HS-5 (cell line): ENCODE measurements at places on chromosomes 16 and 17.

GRCh38 chr17:3022197-3022596, 41.2 kb downstream of the OR1D5 start:
- DNase-seq: no peak

GRCh38 chr17:43637563-43638323, 24.0 kb downstream of the MEOX1 start:
- no peak for DNase-seq

- no peak for DNase-seq
These were observed 10.8 kb downstream of the MAP2K3 start for GRCh38 chr17:21295036-21295952.

DNA sequence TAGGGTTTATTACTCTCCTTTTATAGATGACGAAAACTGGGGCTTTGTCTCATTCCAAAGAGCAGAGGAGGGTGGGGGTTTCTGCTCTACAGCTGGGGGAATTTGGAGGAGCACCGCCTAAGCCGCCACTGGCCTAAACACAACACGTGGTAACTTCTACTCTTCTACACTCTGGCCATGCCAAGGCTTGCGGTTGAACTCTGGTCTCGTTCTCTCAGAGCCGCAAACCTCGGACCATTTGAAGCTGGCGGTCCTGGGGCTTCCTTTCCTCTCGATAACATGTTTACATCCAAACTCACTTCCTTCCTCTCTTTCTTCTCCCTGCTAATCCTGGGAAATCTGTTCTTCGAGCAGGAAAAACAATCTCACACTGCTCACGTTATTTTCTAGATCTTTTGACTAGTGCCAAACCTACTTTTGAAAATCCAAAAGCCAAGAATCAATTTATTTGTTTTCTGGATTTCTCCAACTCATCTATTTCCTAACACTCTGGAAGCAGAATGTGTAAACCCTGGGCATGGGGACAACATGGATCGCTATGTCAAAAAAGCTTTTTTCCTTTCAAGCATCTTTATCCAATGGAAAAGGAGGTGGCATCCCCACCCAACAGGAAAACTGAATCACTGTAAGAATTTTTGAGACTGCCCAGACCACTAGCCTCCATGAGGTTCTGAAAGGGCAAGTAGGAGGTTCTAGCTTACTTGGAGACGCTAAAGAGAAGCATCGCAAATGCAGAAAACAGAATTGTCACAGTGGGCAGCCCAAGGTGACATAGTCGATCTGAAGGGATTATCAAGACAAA, 13.6 kb upstream of the EEF2K start:
- DNase-seq: peak; percentile 58

DNA sequence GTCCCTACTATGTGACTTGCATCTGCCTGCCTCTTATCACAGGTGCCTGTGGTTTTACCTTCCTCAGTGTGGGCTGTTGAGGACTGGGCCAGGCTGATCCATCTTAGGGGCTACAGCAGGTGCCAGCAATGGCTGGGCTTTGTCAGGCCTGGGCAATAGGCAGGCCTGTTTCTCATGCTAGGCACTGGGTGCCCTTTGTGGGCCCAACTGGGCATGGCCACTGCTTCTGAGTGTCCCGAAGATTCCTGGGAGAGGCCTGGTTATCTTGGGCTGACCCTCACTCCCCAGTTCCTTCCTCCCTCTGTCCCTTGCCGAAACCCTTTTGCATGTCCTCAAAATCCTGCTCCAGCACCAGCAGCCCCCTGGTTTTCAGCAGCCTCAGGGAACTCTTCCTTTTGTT, 1024.9 kb downstream of the KCNJ18 start:
- no peak for DNase-seq

DNA sequence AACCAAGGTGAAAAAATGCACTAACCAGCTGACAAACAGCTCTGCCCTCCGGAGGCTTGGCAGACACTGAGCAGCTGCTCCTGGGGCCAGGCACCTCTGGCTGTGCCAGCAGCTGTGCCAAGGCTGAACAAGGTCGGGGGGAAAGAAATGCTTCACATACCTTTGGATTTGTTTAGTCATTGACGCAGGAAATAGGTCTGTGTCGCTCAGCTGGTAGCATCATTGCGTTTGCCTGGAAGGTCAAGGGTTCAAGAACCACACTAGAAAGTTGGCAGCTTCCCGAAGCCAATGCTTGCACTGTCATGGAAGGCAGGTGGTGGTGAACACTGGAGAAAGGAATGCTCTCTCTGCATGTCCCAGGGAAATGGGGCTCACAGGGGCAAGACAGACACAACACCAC, 63.5 kb downstream of the PCTP start:
- DNase-seq: peak; percentile 13

- DNase-seq: no peak
These were observed 461.7 kb upstream of the DYNLRB2 start for GRCh38 chr16:80079072-80079471.

DNA sequence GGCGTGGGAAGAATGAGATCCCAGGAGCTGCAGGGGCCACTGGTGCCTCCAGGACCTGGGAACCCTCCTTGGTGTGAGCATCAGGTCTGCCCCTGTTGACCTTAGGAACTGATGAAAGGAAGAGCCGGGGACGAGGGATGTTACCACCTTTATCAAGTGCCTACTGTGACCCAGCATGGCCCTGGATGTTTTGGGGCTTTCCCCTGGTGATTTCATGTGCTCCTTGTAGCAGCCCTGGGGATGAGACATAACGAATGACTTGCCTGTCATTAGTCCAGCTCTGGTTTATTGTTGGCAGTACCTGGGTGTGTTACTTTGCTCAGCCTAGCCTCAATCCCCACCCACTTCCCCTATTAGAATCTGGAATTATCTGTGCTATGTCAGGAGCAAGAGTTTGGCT, 39.9 kb downstream of the WSCD1 start:
- no peak for DNase-seq

DNA sequence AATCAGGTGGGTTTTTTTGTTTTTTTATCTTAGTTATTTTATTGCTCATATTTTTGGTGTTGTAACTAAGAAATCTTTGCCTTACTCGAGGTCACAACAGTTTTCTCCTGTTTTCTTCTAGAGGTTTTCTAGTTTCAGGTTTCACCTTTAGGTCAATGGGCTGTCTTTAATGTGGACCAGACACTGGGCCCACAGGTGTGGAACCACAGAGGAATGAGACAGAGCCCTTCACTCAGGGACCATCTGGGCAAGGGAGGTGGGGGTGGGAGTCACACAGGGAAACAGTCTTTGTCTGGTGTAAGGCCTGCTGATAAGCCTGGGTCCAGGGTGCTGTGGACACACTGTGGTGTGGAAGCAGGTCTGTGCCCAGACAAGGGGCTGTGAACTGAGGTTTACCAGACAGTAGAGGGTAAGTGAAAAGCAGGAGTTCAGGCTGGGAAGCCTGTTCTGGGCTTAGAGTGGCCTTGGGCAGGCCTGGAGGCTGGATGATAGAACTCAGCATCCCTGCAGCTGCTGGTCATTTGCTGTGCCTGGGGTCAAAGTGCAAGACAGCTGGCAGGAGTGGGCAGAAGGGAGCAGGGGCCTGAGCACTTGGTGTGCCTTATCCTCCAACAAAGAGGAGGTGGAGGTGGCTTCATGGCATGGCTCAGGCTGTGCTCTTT, 75.6 kb downstream of the SPECC1 start:
- no peak for DNase-seq

- DNase-seq: no peak
These were observed 11.5 kb downstream of the SLC35B1 start for GRCh38 chr17:49696233-49696761.

- DNase-seq: no peak
These were observed 226.0 kb upstream of the GSE1 start for GRCh38 chr16:85387171-85387507.

DNA sequence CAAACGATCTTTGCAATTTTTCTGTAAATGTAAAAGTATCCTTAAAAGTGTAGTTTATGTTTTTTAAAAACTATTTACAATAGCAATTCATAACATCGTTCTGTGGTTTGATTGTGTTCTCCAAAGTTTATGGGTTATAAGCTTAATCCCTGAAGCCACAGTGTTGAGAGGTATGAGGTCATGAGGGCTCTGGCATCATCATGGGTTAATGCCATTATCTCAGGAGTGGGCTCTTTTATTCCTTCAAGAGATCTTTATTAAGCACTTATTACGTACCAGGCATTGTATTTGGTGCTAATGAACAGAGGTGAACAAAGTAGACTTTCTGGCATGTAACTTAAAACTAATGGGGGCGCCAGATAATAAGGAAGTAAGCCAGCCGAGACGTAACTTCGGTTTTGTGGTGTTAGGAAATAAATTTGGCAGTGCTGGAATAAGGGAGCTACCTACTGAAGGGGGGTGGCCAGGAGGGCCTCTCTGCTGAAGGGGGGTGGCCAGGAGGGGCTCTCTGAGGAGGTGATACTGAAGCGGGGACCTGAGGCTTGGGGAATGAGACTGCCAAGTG, 158.1 kb downstream of the VPS53 start:
- DNase-seq: no peak

DNA sequence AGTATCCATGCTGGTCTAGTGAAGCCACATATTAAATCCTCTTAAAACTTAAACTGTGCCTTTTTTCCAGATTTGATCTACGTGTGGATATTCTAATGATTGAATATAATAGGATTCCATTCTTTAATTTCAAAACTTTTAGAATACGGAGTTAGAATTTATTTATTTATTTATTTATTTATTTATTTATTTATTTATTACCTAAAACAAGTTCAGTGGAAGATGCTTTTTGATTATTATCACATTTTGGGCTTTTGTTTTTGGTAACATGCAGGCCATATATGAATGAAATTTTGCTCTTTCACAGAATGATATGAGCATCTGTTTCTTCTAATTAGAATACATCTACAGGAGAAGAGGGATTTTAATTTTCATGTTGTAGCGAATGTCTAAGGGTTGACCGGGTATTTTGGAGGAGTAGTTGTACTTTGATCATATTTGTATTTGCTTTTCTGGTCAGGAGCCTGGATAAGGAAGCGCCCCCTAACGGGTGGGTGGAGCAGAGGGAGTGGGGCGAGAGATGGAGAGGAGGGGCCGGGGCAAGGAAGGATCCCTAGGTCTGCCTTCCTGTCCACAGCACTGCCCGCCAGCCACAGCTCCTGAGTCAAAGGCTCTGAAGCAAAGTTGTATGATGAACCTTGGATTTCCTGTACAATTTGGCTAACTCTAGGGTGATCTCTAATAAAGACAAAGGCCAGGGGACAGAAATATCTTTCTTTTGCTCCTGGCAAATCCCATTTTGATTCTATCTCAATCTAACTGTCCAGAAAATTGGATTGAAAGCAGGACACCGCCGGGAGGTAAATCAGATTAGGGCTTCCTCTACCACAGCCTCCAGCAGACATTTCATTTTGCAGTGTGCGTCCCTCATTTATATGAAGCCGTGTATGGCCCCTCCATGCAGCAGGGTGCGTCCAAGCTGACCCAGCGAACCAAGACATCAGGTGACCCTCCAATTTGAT, 149.1 kb downstream of the PRKCA start:
- DNase-seq: no peak

- no peak for DNase-seq
These were observed 135.1 kb downstream of the SKAP1 start for GRCh38 chr17:48294806-48295361.

DNA sequence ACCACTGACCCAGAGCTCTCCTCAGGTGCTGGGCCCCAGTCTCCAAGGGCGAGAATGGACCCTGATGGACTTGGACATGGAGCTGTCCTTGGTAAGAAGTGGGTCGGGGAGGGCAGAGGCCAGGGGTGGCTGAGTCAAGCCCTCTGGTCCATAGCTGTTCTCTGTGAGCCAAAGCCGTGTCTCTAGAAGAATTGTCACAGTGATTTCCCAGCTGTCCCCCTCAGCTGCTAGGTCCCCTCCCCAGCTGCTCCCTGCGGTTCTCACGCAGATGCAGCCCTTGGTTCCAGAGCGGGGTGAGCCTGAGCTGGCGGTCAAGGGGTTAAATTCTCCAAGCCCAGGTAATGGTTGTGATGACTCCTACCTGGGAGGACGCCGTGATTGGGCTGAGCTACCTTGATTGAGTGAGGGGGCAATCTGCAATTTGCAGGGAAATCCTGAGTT, 1.3 kb upstream of the NOL3 start:
- DNase-seq: no peak

DNA sequence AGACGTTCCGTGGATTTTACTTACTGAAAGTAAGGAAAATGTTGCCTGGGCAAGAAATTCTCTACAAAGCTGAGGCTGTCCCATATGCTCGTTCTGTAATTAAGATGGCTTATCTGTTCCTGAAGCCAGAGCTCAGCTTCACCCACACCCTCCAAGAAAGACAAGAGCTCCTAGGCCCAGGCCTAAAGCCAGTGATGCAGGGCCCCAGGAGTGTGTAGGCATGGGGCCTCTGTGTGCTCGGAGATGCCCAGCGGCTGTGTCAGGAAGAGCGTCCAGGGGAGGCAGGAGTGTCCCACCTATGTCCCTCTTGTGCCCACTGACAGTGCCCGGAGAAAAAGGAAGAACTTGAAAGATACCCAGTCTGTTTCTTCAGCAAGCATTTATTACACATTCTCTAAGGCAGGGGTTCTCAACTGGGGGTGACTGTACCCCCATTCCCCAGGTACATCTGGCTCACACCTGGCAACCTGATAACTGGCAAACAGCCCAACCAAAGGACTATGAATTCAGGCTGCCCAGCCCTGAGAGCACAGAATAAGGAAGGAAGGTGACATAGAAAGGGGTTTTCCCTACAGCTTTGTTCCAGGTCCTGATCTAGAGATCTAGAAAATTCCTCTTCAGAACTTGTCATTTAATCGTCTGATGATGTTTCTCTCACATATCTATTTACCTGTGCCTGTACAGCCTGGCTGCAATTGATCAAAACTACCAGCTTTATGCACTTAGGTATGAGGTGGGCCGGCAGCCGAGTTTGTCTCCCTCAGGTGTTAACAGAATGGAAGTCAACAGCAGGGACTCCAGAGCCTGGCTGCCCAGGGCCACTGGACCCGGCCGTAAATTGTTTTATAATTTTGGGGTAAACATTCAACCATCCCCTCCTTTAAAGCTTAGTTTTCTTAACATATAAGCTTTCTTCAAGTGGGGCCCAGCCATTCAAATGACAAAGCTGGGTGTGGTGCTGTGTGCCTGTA, 12.0 kb downstream of the SNN start:
- no peak for DNase-seq

- DNase-seq: no peak
These were observed 435 bp downstream of the RPRML start for GRCh38 chr17:46978489-46979146.

DNA sequence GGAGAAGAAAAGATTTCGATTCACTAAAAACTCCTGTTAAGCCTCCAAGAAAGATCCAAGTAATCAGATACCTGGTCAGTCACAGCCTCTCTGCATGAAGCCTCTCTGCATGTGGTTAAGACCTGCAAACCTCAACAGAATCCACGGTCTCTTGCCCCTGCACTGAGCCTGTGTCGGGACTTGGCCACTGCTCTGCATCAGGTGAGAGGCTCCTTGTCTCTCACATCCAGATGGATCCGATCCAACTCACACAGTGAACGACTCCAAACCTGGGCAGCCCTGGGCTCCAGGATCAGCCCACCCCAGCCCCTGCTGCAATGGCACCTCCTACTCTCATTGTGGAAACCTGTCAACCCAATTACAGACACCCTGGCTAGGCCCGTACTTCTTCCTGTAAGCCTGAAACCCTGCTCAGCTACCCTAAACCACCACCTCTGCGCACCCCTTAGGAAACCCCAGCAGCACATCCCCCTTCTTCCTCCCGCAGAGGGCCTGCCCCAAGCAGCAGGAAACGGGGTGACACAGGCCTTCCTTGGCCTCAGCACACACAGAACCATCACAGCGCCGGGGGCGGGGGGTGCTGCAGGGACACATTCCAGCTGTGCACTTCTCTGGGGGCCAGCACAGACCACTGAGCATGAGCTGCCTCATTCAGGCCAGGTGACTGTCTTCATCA, 129.5 kb downstream of the ANKRD11 start:
- no peak for DNase-seq

GRCh38 chr17:47687748-47688147, 6.2 kb upstream of the TBKBP1 start:
- DNase-seq: no peak
